ENCODE measurements at places on chromosomes 11 and 22.

GRCh38 chr11:48150213-48150612 is 66.4 kb upstream of the OR4B1 start:
- DNase-seq, result no peak

- DNase-seq, result no peak
Observed at GRCh38 chr22:27440304-27440865, 361.2 kb downstream of the MN1 start.

DNA sequence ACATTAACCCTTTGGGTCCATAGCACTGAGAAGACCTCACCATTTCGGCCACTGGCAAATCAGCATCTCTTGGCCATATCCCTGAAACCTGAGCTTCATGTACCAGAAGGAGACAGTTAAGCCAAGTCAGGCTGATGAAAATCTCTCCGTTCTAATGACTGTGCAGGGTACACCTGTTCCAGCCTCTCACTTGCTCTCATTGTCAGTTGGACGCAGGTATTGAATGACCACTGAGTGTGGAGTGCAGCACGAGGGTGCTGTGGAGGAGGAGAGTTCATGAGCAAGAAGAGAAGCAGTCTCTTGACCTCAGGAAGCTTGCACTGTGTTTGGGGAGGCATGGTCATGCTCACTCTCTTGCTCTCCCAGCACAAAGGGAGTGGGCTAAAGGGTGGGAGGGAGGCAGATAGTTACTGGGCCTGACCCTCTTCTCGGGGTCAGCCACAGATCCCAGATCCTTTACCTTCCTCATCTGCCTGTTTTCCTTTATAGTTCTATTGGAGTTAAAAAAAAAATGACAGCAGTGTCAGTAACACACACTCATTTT is 65.2 kb downstream of the ZBTB16 start:
- DNase-seq, result no peak

DNA sequence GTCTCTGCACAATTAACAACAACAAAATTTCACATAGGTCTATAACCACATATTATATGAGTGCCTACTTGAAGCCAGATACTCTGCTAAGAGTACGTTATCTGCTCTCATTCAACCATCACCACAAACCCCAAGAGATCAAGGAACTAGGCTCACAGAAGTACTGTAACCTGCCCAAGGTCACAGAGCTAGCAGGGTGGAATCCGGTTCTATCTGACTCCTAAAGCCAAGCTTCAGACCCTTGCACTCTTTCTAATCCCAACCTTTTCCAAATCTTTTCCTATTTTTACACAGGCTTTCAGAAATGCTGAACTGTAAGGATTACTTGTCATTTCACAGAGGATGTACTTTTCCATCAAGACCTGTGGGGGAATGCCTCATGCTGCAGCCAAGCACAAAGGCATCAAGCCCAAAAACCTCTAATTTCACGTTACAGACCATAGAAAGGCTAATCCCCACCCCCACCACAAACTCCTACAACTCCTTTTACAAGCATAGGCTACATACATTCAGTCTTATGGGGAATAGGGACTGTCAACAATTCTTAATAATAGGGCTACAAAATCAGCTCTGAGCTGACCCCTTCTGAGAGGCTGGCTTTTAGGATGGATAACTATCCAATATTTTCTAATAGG is 927 bp downstream of the PRCP start:
- no peak for DNase-seq

DNA sequence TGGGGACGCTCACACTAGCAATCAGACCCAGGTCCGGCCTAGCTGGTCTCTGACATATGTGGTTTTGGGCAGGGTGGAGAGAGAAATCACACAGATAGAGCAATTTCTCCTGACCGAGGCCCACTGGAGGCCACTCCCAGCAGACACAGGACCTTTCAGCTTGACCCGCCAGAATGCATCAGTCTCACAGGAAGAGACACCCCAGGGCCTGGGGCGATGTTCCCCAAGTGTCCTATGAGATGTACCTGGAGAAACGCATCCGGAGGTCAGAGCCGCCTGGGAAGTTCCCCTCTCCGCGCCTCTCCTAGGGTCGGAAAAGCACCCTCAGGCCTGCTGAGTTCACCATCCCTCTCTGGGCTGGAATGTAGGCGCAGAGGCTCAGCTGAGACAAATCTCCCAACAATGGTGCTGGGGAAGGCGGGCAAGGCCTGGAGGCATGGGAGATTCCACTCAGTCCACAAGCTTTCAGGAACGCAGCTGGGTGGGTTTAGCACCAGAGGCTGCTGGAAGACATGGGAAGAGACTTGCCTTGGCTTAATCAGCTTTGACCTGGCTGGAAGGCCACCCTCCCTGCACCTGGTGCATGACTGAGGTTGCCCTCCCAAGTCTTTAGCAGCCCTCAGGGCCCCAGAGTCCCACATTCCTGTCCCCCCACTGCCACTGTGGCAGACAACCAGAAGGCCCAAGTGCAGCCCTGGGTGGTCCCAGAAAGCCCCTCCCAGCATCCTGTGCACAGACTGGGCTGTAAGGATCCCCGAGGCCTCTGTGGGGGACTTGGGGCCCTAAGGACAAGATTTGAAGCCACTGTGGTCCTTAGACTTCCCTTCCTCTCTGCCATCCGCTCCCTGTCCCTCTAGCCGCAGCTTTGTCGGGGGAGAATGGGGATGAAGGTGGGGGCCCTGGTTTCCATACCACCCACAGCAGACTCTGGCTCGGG is 57.5 kb downstream of the RTL6 start:
- DNase-seq, result no peak

DNA sequence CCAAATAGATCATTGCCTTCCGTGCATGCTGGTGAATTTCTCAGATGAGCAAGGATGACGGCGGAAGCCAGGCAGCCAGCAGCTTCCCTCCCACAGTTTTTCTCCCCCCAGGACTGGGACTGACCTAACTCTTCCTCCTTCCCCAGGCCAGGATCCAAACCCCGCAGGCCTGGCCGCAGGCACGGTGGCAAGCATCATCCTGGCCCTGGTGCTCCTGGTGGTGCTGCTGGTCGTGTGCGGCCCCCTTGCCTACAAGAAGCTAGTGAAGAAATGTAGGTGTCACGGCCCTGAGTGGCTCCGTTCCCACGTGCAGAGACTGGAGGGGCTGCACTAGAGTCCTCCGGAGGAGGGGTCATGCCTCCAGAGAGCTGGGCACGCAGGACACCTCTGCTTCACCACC is 20.5 kb downstream of the CD5 start:
- no peak for DNase-seq

DNA sequence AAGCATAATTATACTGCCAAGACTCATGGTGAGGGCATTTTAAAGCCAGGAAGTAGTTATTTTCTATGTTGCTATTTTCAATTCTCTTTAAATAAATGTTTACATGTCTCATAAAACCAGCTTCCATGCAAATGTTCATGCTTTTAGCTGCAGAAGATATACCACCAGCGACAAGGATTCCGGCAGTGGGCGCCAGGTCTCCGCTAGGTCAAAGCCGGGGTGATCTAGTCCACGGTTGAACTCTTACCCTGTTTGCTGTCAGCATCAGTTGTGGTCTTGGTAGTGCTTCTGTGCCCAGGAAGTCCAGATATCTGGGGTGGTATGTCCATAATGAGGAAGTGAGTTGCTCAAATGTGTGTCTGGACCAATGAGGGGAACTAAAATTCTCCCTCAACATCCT is 265.7 kb downstream of the BRD1 start:
- DNase-seq, result no peak

GRCh38 chr22:38567531-38568285 is 2.3 kb downstream of the DMC1 start:
- DNase-seq, result no peak

DNA sequence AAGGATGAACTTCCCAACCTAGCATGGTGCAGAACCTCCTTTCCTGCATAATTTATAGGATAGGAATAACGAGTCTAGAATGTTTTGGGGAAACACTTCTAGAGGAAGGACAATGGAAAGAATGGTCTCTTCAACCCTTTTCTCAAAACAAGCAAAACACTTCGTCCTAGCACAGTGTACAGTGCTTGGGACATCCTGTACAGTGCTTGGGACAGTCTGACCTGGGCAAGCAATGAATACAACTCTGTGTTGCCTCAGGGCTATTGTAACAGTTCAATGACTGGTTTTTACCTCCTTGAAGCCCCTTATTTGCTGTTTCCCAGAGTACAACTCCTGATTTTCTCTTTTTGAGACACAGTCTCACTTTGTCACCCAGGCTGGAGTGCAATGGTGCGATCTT is 1.6 kb upstream of the ADAMTS8 start:
- DNase-seq, result no peak

DNA sequence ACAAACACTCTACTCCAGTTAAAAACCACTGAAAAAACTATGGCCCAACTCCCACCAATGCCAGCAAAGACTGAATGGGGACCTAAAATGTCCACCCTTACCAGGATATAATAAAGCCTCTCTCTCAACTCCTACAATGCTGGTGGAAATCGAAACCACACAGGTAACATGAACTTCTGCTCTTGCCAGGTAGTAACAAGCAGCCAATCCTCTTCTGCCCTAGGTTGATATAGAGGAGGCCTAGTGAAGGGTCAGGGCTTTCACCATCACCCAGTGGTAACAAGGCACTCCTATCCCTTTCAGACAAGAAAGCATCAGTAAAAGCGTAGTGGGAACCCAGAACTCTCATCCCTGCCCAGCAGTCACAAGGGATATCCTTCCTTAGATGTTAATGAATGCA is 22.6 kb downstream of the DCUN1D5 start:
- DNase-seq, result no peak

DNA sequence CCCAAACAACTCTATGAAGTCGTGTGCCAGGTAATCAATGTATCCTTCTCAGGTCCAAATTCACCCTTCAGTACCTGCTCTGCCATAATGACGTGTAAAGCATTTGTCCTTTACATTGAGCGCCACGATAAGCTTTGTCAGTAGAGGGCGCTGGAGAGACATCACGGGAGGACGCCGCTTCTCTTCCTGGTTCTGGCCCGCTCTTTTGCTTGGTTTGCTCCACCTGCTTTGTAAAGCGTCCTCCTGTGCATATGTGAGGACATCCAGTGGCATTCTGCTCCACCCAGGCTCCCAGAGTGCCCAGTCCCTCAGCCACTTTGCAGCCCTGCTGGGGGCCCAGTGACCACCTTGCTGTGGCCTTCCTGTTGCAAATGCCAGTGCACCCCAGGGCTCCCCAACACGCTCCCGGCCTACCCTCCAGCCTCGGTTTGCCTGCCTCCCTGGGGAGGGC is 61.1 kb downstream of the WT1 start:
- no peak for DNase-seq

GRCh38 chr11:122285070-122285988 is 169.3 kb upstream of the BLID start:
- DNase-seq, result no peak

- DNase-seq, result no peak
Observed at GRCh38 chr11:47964546-47964945, 15.8 kb upstream of the PTPRJ start.

DNA sequence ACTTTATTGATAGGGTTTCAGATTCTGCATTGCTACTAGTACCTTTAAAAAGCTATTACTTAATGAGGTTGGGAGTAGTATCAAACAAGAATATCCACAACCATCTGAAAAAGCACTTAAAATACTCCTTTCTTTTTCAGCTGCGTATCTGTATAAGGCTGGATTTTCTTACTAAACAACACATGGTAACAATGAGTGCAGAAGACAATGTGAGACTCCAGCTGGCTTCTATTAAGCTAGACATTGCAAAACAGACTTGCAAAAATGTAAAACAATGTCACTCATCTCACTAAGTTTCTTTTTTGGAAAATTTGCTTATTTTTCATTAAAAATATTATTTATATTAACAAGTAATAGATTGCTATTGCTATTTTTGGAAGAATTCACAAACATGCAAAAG is 132.6 kb downstream of the WNT11 start:
- no peak for DNase-seq

DNA sequence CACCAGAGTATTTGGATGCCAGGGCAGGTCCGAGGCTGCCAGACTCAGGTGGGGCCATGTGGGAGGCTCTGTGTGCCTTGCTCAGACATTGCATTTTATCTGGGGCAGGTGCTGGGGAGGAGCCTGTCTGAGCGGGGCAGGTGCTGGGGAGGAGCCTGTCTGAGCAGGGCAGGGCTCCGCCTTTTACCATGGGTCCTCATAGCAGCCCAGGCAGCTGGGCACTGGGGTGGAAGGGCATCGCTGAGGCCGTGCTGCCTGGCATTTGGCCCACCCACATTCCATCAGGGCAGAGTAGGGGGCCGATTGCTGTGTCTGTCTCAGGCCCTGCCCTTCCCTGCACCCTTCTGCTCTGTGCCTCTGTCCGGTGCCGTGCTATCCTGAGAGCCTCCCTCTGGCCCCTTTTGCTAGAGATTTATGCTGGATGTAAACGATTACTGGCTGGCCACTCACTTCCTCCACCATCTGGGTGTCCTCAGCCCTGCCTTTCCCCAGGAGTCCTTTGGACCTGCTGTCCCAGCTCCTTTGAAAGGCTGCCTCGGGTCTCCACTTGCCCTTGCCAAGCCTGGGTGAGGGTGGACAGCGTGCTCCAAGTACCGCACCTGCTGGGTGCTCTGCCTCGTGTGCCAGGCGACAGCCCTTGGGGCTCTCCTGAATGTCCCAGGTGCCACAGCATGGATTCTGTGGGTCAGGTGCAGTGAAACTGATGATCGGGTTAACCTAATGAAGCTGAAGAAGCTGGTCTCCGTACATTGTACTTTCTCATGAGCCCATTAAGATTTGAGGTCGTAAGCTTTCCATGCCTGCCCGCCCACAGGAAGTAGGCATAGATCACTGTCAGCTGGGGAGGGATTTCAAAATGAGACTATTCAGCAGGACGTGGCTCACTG is 281.6 kb downstream of the TBC1D22A start:
- no peak for DNase-seq

- DNase-seq, result no peak
Observed at GRCh38 chr11:114074546-114075343, 15.2 kb downstream of the ZBTB16 start.

DNA sequence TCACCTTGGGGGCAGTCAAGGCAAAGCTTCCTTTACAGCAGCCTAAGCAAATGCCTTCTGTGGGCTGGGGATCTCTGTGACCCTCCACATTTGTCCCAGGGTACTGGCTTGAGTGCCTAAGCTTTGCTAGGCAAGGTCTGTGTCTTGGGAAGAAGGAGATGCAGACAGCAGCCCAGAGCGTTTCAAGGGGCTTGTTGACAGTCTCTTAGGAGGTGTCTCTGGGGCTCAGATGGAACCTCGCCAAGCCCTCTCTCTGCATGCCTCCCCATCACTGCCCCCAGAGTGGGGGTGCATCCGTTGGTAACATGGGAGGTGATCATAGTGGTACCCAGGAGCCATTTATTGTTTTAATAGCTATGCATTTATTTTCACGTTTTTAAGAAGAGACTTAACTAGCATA is 29.1 kb upstream of the TMPRSS4 start:
- no peak for DNase-seq

DNA sequence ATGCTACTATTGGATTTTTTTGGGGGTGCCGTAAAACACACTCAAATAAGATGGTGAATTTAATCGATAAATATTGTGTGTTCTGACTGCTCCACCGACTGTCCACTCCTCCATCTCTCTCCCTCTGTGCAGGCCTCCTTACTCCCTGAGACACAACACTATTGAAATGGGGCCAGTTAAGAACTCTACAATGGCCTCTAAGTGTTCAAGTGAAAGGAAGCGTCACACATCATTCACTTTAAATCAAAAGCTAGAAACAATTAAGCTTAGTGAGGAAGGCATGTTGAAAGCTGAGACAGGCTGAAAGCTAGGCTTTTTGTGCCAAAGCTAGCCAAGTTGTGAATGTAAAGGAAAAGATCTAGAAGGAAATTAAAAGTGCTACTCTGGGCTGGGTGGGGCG is 156.7 kb downstream of the CTTN start:
- DNase-seq, result no peak

GRCh38 chr11:61972672-61973475 is 5.4 kb upstream of the FTH1 start:
- no peak for DNase-seq

GRCh38 chr11:15901054-15901453 is 455.3 kb downstream of the SOX6 start:
- no peak for DNase-seq

GRCh38 chr11:67344264-67344663 is 9.1 kb downstream of the POLD4 start:
- no peak for DNase-seq

Measured in esophagus squamous epithelium (tissue), 5 donors.